ENCODE measurements at places on chromosomes 11 and 22.
A peak's percentile ranks its signal among the peaks of the same experiment; 100 is the strongest.

- ATAC-seq: no peak
These were observed 137.0 kb downstream of the SLC1A2 start for GRCh38 chr11:35282221-35282882.

- ATAC-seq: peak; percentile 36
These were observed 45.4 kb upstream of the CFAP300 start for GRCh38 chr11:102001657-102002338.

DNA sequence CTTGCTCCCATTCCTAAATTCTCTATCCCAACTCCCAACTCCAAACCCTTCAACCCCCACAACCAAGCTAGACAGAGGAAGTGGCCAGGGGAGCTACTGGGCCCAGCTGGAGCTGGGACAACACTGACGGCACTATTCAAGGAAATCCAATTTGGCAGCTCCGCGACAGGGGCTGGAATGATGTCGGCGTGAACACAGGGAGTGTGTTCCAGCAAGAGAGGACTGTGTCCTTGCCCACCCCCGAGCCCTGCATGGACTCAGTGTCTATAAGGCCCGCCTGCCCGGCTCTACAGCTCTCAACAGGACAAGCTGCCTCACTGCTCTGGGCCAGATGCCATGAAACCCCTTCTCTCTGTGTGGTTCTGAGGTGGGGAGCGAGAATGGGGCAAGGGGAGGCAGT lies 11.3 kb downstream of the PCSK7 start:
- no peak for ATAC-seq

DNA sequence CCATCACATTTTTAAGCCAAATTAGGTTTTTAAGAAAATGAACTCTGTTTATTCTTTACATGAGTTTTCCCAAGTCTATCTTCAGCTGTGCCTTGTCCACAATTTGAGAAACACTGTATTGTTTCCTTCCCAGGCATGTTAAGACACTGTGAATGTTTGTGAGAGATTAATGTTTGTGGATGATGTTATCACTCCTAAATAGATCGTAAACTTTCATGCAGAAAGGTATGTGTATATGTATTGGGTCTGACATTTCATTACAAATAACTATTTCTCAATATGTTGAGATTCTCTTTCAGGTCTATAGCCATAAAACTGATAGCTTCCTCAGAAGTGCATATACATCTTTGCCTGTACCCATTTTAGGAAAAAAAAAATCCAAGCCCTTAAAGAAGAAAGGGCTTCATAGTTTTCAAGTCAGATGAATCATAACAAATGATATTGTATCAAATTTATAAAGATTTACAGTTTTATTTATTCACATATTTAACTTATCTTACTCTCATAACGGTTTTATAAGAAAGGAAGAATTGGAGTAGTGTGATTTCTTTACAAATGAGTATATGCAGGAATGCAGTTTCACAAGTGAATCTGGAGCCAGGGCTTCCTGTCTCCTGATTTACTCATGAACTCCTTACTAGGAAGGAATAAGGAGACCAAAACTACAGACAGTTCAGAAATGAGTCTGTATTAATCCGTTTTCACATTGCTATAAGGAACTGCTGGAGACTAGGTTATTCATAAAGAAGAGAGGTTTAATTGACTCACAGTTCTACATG lies 11.2 kb downstream of the OR8D1 start:
- no peak for ATAC-seq

DNA sequence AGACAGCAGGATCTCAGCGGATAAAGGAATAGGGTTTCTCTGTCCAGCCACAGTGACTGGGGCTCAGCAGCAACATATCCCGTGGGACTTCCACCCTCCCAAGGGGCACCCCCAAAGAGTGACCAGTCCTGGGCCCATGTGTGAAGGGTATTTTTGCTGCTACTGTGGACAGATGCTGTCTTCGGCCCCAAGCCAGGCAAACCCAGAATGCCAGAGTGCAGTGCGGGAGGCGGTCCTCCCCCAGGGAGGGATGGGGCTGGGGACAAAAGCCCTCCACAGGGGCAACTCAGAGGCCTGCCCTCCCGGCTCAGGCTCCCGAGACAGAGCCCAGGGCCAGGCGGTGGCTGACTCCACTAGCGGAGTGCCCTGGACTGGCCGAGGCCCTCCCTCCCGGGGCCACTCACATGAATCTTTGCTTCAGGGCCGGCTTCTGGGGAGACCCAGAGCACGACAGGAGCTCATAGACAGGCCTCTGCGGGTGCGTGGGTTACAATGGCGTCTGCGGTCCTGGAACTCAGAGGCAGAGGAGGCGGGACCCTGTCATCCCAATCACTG lies 34.7 kb upstream of the WNT7B start:
- ATAC-seq: no peak

DNA sequence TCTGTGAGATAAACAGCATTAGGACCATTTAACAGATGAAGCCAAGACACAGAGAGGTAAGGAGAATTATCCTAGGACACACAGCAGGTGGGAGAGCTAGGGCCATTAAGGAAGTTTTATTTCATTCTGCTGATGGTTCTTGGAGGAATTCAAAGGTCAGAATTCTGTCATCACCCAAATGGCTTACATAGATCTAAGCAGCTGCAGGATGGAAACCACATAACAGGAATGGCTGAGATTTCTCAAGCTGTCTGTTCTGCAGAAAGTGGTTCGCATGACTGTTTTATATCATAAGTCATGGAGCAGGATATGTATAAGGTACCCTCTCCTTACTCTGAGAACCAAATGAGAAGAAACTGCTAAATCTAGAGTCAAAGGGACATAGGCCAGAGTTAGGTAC lies 163.2 kb upstream of the NARS2 start:
- ATAC-seq: no peak

DNA sequence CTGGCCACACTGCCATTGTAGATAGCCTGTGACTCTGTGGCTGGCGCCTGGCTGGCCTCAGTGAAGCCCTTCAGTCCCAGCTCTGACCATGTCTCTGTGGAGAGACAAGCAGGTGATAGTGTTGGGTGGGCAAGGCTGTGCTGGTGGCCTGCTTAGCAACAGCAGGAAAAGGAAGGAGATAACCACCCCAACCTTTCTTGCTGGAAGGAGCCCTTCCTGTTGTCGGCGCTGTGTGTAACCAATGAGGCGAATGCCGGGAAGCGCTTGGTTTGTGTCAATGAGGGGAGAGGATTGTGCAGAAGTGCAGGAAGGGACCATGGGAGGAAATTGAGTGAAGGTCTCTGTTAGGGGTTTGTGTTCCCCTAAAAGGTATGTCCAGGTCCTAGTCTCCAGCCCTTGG lies 27.3 kb downstream of the PARVB start:
- ATAC-seq: no peak

DNA sequence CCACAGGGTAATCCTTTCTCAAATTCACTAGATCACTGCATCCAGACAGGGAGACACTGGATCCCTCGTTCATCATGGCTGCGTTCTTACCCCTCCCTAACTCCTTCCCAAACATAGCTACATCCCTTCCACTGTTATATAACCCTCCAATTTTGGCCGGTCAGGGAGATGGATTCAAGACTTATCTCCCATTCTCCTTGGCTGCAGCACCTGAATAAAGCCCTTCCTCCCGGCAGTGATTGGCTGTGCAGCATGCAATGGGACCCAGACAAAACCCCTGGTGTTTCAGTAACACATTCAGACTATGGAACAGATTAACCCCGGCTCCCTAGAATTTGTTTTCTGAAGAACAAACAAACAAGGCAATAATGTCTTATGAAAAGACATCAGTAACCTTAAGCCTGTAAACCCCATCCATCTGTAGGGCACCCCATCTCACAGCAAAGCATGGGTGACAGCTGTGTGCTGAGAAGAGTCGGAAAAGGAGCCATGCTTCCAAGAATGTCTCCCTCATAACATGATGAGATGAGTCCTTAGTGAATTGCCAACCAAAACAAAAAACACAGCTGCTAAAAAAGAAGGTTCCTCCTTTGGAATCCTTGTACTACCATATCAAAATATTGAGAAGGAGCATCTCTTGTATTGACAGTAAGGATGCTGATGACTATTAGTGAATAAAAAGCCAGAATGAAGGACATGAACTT lies 5.0 kb downstream of the MIF start:
- ATAC-seq: no peak
